Hematopoietic multipotent progenitor cell (in vitro differentiated cells): ENCODE measurements at places on chromosomes 2 and 18.

DNA sequence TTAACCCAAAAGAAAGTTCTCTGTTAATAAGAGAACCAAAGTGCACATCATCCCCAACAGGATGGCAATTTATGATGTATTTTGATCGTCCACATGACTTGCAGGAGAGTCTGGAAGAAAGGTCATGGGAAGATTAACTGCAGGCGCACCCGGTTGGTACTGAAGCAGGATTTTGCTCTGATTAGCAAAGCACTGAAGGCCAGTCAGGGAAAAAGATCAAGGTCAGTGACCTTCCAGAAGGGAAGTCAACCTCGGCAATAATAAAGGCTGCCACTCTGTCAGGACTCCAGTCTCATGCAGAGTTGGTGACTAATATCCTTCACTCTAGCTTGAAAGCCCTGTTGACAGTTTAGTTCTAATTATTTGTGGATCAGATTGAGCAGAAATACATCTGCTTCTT is 432.7 kb upstream of the RAB12 start:
- no peak for DNase-seq

DNA sequence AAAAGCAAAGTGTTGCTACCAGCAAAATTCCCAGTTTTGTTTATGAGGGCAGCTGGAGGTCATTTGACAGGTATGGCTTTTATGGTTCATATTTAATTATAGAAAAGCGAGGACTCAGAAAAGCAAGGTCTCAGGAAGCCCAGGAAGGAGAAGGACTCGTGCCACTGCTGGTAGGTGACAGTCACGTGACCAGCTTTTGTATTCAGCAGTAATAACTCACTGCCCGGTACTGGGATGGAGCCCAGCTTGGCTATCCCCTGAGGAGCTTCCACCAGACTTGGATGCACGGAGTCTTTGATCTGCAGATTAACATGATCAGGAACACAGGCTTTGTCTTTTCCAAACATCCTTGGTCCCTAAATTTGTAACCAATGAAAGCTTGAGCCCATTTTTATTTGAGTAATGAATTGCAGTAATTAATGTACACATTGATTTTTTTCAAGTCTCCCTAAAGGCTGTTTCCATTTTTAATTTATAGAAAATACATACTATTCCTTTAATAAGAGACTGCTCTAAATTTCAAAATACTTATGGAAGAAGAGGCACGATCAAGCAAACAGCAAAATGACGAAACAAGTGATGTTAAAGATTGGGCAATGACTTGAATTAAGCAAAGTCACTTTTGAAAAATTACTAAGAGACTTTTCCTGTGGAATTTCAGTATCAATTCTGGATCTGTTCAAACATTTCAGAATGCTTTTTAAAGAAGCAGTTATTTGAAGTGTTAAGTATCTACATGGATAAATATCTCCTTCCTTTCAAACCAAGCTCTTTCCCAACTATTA is 251.7 kb upstream of the HNRNPA3 start:
- no peak for DNase-seq

GRCh38 chr2:169824373-169825333 is at the start of gene METTL5:
Gene METTL5, minus strand, starts transcription at chr2:169824905. Its CDS starts 308 bp downstream, at chr2:169824597.
- peak; percentile 60 for DNase-seq

- DNase-seq: no peak
These were observed 8.2 kb downstream of the TTC32 start for GRCh38 chr2:19893520-19894133.

DNA sequence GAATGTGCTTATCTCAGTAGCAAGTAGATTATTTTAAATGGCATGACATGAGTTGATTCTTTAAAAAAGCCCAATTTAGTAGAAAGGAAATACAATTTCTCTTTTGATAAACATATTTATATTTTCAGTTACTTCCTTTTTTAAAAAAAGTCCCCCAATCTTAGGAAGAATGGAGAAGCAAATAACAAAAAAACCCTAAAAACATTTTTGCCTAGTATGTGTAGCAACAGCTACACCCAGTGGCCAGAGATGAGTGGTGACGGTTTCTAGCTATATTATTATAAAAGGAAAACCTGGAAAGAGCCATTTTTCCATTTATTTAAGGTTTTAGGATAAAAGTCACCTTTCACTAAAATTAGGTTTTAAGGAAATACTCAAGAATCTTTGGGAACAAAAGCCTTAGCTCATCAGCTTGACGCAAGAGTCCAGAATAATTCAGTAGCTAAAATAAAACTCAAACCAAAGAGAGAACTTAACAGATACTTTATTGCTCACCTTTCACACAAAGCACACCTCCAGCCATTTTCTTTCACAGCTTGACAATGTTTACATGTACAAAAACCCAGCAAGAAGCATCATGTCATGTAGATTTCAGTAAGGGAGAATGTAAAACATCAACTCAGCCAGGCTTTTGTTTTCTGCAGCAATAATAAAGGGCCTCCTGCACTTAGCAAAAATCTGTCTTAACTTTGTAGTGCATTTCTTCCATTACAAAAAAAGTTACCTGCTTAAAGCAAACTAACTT is 15.7 kb downstream of the FAM98A start:
- DNase-seq: peak; percentile 55
